ENCODE measurements at places on chromosomes 2 and 18. TPM values are rescaled to one million over a fixed set of nuclear protein-coding genes. Genes with fewer than 3 reads are reported as not detected.

The VPS4B gene
- total RNA-seq = 26.8 TPM

The RAB17 gene
- 0.81 TPM for total RNA-seq

The SLC11A1 gene
- not detected for total RNA-seq

The LAMA1 gene
- total RNA-seq = 16.5 TPM

The SLC35F6 gene
- total RNA-seq = 36.0 TPM

The ARHGEF4 gene
- total RNA-seq = 6.2 TPM

The KIAA2012 gene
- total RNA-seq = not detected

The ABCA12 gene
- total RNA-seq = 0.05 TPM

The LRRTM4 gene
- not detected for total RNA-seq

The SETBP1 gene
- 7.6 TPM for total RNA-seq

The AAMP gene
- total RNA-seq = 126 TPM

The PGAP1 gene
- 6.4 TPM for total RNA-seq

The REG3G gene
- total RNA-seq = not detected

The FEV gene
- total RNA-seq = not detected

The LRATD1 gene
- total RNA-seq = 0.59 TPM

The C2orf78 gene
- not detected for total RNA-seq

The HOXD13 gene
- not detected for total RNA-seq

The GAL3ST2 gene
- total RNA-seq = not detected

The AMER3 gene
- not detected for total RNA-seq

The REG1B gene
- total RNA-seq = not detected

The DSG1 gene
- not detected for total RNA-seq

The ORMDL1 gene
- 49.0 TPM for total RNA-seq

The NOP58 gene
- total RNA-seq = 35.5 TPM

The ACTG2 gene
- total RNA-seq = 1.3 TPM

The PIEZO2 gene
- 2.1 TPM for total RNA-seq

The NGEF gene
- not detected for total RNA-seq

The SLC8A1 gene
- 2.9 TPM for total RNA-seq

The TMEFF2 gene
- total RNA-seq = 0.06 TPM

The FHL2 gene
- 48.7 TPM for total RNA-seq

The UNC50 gene
- 38.3 TPM for total RNA-seq

The CCDC150 gene
- total RNA-seq = not detected

The LOXL3 gene
- total RNA-seq = 21.8 TPM

The SOX11 gene
- not detected for total RNA-seq

The IFIH1 gene
- 5.2 TPM for total RNA-seq

The PDE1A gene
- total RNA-seq = 85.3 TPM

Data from cardiac ventricle fibroblast (primary cell).